ENCODE measurements at places on chromosomes 11 and 22.
A peak's percentile ranks its signal among the peaks of the same experiment; 100 is the strongest.

DNA sequence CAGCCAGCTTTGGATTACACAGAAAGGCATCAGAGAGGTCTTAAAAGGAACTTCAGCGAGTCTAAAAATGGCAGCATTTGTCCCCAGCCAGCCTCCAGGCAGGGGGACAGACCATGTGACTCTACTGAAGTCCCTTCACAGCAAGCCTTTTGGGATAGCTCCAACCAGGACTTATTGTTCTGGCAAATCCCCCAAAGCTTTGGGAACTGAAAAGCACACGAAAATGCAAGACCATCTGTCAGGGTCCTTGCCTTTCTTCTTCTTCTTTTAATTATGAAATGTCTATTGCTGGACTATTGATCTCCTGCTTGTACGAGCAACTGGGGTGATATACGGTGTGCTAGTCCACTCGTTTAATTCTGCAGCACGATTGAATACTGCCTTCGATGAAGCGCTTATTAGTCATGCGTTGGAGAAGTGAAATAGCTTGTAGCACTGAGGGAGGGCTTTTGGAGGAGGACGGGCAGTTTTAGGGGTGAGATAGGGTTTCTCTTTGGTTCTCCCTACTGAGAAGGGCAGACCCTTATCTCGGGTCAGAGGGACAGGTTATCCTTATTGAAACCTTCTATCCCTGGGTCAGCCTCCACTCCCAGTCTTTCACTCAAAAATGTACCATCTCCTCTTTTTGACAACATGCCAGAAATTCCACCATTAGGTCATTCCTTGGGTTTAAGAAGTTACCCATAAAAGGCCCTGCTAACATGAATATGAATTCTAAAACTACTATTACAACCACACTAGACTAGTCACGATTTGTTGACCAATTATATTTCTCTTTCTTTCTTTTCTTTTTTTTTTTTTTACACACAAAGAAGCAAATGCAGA is 416.4 kb downstream of the MIAT start:
- DNase-seq: no peak

- no peak for DNase-seq
Observed at GRCh38 chr11:1479006-1479677, 7.4 kb downstream of the MOB2 start.

DNA sequence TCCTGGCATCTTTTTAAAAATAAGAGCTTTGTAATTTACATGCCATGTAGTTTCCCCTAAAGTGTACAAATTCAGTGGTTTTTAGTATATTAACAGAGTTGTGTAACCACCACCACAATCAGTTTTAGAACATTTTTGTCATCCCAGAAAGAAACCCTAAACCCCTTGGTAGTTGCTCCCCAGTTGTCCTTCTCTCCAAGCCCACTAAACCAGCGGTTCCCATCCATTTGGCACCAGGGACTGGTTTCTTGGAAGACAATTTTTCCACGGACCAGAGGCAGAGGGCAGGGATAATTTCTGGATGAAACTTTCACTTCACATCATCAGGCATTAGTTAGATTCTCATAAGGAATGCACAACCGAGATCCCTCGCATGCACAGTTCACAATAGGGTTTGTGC is 22.6 kb downstream of the CABIN1 start:
- no peak for DNase-seq

DNA sequence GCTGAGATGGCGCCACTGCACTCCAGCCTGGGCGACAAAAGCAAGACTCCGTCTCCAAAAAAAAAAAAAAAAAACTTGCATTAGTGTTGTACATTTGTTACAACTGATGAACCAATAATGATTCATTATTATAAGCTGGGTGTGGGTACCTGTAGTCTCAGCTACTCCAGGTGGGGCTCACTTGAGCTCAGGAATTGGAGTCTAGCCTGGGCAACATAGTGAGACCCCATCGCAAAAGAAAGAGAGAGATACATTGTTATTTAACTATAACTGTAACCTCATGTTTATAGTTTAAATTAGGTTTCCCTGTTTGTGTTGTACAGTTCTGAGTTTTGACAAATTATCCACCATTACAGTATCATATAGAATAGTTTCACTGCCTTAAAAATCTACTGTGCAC is 38.6 kb downstream of the KDM2A start:
- no peak for DNase-seq

DNA sequence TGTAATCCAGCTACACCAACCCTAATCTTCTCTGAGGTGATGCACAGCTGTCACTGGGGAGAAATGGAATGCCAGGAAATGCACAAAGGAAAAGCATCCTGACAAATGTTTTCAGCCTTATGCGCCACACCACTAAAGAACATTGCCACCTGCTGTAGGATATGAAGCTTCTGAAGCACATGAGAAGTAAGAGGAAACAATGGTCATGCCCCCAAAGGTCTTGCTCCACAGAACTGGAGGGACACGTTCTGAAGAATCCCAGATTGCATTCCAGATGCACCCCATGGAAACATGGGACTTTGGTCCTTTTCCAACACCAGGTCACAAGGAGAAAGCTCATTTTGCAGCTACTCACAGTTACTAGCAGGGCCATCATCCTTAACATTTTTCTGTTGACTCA is 48.7 kb upstream of the ZBED5 start:
- DNase-seq: no peak

- no peak for DNase-seq
Observed at GRCh38 chr11:66854729-66855211, 2.1 kb upstream of the LRFN4 start.

GRCh38 chr11:21896746-21897602 is 295.9 kb upstream of the ANO5 start:
- no peak for DNase-seq

DNA sequence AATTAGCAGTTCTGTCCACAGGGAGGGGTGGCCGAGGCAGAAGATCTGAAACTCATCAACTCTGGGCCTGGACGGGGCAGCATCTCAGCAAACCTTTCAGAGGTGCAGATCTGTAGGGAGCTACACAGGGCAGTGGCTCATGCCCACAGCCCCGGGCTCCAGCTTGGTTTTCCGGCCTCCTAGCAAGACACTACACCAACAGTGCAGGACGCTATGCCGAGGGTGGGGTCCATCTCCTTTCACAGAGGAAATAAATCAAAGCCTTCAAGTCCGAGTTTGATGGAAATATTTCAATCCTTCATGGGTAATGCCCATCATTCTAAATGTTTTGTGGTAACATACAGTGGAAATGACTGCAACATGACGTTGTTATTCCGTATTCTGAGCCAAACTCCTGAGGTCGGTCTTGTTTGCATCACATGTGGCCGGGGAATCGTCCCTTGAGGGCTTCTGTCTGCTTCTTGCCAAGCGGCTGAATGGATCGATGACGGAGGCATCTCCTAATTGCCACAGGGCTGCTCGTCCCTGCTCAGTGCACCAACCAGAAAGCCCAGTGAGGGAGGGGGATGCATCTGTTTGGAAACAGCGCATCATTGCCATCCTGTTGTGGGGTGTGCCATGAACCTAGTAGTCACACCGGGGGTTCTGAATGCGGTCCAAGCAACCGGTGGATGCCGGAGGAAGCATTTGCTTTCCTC is 30.0 kb downstream of the LINC01488 start:
- no peak for DNase-seq

- peak; percentile 84 for DNase-seq
Observed at GRCh38 chr11:95108159-95108611, 18.5 kb downstream of the ENDOD1 start.

DNA sequence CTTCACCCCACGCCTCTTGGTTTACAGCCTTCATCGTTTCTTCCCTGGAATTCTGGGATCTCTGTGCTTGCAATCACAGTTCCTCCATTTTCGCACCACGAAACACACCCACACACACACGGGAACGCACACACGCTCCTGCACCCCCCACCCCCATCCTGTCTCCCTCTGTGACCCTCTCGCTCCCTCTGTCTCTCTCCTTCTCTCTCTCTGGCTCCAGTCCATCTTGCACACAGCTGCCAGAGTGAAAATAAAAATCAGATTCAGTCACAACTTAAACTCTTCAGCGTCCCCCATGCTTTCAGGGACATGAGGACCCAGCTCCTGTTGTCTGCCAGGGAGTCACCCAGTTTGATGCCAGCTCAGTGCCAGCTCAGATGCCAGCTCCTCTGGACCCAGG is 3.0 kb downstream of the GAL start:
- no peak for DNase-seq

GRCh38 chr11:1933416-1934334 is 13.5 kb upstream of the MRPL23 start:
- DNase-seq: no peak

GRCh38 chr11:116233561-116233960 is 539.2 kb downstream of the BUD13 start:
- DNase-seq: no peak

GRCh38 chr11:43419460-43419859 is 60.7 kb downstream of the TTC17 start:
- DNase-seq: no peak

- DNase-seq: no peak
Observed at GRCh38 chr11:84549217-84549616, 1077.9 kb downstream of the DLG2 start.

- DNase-seq: no peak
Observed at GRCh38 chr11:5625281-5625680, 480 bp downstream of the TRIM34 start.

GRCh38 chr11:127464325-127464724 is 463.8 kb upstream of the KIRREL3 start:
- no peak for DNase-seq

DNA sequence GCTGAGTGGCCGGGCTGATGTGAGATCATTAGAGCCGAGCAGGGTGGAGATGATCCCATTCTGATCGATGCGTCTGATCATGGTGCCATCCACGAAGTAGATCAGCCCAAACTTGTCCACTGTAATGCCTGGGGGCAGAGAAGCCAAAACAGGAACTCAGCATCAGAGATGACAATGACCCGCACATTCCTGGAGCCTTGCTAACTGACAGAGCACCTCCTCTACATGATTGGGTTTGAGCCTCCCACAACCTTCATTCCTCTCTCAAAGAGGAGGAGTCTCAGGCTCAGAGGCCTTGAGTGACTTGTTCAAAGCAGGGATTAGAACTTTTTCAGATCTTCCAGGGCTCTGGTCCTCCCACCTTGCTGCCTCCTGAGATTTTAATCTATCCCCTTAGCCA is 133.7 kb upstream of the NARS2 start:
- no peak for DNase-seq

DNA sequence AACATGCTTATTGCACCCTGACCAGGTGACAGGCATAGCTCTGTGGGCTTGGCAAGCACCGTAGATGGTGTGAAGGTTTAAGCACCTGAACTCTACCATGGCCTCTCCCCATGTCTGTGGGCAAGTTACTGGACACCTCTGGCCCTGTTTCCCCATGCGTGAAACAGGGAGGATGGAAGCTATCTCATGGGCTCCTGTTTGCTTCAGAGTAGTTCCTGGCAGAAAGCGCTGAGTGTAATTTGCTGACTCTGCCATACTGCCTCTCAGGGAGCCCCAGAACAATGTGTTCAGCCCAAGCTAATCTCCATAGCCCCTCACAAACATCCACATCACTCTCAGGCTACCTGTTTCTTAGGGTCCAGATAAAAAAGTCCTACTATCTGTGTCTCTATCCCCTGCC is 2.4 kb downstream of the CBX6 start:
- DNase-seq: no peak

- peak; percentile 28 for DNase-seq
Observed at GRCh38 chr11:69497221-69497787, 15.8 kb downstream of the LINC01488 start.

DNA sequence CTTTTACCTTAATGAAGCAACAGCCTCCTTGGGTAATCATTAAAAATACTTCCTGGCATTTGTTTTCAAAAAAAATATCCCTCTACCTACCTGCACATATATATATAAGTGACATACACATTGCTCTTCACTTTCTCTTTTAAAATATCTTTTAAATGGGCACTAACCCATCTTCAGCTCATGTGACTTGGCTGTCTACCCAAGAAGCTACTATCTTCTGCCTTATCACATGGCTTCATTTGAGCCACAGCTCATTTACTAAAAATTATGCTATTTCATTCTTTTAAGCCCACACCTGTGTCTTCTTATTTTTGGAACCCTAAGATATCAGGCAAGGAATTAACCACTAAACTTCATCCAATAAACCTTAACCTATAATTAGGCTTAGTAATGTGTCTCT is 37.0 kb upstream of the SOX6 start:
- no peak for DNase-seq

- no peak for DNase-seq
Observed at GRCh38 chr11:15976433-15977045, 379.8 kb downstream of the SOX6 start.

- no peak for DNase-seq
Observed at GRCh38 chr11:95239871-95240649, 9.1 kb upstream of the SESN3 start.

DNA sequence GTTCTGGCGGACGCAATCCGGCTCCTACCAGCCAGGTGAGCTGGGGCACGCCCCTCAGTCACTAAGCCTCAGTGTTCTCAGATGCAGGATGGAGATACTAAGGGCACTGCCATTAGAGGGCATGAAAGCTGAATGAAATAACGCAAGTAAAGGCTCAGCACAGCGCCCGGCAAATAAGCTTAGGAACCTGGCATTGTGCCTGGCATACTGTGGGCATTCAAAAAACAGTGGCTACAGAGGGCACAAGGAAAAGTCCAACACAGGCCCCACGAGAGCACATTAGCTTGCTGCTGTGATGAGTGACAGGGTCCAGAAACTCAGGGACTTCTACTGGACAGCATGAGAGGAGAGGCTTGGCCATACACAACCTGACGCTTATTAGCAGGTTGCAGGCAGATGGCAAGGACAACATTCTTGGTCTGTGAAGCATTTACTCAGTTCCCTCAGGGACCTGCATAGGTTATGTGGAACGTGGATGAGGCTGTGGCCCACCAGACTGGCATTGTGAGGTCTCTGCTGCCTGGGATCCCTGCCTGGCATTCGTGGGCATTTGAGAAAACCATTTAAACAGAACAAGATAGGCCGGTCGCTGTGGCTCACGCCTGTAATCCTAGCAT is 12.2 kb downstream of the TXN2 start:
- DNase-seq: no peak

GRCh38 chr11:130831506-130831905 is 84.8 kb downstream of the SNX19 start:
- DNase-seq: no peak

DNA sequence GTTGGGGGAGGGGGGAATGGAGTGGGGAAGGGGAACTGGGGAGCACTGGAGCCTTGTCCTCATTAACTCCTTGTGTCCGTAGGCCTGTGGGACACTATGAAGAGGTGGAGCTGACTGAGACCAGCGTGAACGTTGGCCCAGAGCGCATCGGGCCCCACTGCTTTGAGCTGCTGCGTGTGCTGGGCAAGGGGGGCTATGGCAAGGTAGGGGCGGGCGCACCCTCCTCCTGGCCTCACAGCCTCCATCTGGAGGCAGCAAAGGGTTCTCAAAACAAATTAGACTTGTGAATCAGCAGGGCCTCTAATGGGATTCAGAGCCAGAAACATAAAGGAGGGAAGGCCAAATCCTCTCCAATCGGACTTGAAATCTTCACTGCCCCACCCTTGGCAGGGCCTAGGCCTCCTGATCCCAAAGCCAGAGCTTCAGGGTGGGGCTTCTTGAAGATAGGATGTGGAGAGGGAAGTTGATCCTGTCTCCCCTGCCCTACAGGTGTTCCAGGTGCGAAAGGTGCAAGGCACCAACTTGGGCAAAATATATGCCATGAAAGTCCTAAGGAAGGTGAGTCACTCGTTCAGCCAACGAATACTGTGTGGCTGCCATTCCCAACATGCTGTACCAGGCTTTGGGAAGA is 859 bp downstream of the RPS6KB2 start:
- no peak for DNase-seq
